ENCODE measurements at places on chromosomes 11 and 22.
A peak's percentile ranks its signal among the peaks of the same experiment; 100 is the strongest.

DNA sequence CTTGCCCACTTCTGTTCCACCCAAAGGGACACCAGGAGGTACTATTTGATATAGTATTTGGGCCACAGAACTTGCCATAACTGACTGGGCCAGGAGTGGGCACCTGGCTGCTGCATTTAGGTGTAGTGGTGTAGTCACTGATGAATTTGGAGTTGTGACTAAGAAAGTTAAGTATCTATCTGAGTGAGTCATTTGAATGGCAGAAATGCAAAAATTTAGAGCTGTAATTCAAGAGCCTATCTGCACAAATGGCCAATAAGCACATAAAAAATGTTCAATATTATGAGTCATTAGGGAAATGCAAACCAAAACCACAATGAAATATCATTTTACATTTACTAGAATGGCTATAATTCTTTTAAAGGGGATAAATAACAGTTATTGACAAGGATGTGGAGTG, 14.7 kb downstream of the GLYATL2 start:
- DNase-seq = no peak

DNA sequence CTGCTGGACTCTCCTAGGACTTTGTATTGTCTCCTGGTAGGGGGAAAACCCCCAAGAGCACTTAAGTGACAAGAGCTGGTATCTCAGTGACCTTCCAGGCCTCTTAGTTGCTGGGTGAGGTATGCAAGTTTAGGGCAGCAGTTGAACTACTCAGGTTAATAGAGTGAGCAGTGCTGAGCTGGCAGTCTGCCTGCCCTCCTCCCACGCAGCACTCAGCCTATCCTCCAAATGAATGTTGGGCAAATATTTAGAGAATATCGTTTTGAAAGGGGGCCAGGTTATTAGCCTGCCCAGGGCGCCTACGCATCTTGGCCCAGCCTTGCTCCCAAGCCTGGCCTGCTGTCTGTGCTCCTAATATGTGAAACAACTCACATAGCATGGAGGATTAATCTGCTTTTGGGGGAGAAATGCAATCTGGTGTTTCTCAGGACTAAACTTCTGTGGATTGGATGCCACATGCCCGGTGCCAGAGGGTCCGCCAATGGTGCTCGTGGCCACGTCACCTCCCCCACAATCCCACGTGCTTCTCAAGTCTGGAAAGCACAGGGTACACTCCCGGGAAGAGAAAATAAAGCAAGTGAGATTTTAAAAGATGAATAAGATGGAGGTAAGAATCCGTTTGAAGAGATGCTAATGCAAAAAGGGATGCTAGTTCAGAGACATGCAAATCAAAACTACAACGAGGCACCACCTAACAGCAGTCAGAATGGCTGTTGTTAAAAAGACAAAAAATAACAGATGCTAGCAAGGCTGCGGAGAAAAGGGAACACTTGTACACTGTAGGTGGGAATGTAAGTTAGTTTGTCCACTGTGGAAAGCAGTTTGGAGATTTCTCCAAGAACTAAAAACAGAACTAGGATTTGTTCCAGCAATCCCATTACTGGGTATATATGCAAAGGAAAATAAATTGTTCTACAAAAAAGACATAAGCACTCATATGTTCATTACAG, 67.7 kb downstream of the SPON1 start:
- peak; percentile 52 for DNase-seq

GRCh38 chr11:12958986-12959385, 50.1 kb upstream of the RASSF10 start:
- DNase-seq = no peak

- no peak for DNase-seq
These were observed 5.1 kb downstream of the TBX1 start for GRCh38 chr22:19765477-19766239.

GRCh38 chr22:30308518-30309230, 18.1 kb downstream of the TBC1D10A start:
- no peak for DNase-seq
